Left cardiac atrium (tissue), 4 donors: ENCODE measurements at places on chromosomes 3 and 15.

- peak; percentile 84 for DNase-seq
Measured at GRCh38 chr15:48177766-48178647, at the start of gene MYEF2. TSS of gene MYEF2 (minus strand) at chr15:48178295. CDS start at chr15:48178237, 58 bp downstream.

- no peak for DNase-seq
Measured at GRCh38 chr3:187230011-187230410, 32.7 kb downstream of the RTP1 start.

GRCh38 chr3:67662733-67663132 is 8.3 kb upstream of the SUCLG2 start:
- DNase-seq, result no peak

DNA sequence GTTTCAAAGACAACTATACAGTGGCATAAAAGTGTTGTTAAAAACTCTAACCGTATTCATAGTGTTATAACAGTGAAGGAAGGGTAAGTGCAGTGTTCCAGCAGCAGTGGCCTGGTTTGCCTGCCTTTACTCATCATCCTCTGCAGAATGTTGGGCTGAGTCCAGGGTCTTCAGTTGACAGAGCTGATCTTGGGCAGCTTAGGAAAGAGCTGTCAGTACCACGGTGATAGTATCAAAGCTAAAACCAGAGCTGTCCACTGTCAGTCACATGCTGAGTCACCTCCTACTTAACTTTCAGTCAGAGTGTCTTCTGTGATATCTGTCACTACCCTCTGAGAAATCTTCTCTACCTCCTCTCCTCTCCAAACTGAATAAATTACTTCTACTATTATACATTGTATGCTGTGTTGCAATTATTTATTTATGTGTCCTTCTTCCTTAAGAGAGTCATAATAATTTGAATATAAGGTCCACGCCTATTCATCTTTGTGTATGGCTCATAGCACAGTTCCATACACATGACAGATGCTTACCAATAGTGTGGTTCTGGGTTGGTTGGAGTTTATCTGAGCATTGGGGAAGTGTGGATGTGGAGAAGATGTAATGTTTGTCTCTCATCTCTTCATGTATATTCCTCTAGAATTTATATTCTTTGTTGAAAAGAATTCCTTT is 242.1 kb downstream of the ZIC1 start:
- DNase-seq, result peak; percentile 58

DNA sequence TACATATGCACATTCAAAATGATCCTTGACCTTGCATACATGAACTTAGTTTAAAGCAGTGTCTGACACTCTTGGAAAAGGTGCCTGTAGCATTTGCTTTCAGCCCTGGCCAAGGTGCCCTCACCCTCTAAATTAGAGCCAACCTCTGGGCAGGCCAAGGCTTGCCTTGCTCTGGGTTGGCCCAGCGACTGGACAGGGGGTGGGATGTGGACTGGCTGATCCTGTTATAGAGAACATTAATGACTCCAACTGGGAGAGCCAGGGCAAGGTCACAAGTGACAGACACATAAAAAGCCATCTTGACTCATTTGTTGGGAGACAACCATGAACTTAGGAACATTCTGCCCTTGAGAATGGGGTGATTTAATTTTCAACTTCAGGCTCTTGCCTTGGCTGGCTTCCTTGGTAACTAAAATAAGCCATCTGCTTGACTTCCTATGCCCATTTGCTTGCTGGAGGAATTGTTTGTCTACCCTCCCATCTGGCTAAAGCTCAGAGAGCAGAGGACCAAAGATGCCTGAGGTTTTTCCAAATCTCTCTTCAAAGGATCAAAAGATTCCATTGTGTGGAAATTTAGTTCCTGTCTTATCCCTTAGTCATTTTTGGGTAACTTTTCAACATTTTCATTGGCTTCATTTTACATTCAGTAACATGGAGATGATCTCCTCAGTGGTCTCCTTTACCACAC is 403.7 kb downstream of the SOX2 start:
- no peak for DNase-seq

GRCh38 chr15:89002830-89003229 is 85.4 kb upstream of the ABHD2 start:
- DNase-seq, result no peak

DNA sequence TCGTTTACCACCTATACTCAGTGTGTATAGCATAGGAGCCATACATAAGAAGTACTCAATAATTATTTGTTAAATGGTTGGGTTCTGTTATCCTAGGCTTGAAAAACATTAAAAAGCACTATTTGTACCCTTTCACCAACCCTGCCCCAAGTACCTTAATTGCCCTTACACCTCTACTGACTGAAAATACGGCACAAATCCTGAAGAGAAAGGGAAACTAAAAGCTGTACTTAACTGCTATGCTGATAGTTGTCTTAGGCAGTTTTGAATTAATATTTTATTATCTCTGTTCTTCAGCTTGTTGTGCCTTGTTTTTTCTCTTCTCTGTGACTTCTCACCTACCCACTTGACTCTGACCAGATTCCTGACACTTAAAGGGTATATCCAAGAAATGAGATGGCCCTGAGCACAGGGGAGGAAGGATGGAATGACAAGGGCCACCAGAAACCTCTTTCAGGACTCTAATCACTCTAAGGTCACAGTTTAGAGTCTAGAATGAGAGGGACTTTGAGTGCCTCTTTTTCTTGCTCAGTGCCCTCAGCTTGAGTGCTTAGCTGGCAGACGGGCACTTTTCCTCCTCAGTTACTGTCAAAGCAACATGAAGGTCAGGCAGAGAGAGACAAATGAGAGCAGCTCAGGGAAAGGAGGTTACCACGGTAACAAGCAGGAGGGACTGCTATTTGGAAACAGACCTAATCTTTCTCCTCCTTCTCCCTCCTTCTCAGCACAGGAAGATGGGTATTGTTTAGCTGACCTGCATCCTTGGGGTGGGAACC is 136.5 kb downstream of the ZNF609 start:
- DNase-seq, result no peak

GRCh38 chr3:81291586-81291985 is 469.9 kb downstream of the GBE1 start:
- no peak for DNase-seq

DNA sequence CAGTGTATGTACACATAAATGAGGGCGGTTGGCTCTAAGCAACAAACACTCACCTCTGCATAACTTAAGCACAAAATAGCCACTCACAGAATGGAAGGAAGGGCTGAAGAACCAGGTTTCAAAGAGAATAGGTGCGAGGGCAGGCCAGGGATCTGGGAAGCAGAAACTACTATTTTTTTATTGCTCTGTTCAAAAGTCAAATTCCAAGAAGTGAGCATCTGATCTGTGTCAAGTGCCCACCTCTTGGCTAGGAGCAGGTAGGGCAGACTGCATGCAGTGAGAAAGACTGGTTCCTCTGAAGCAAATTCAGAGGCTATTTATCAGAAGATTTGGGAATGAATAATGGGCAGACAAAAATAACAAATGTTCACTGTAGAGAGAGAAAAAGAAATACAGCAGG is 336.4 kb upstream of the CTNNB1 start:
- DNase-seq, result no peak

- DNase-seq, result no peak
Measured at GRCh38 chr3:135633078-135633477, 332.4 kb upstream of the PPP2R3A start.

DNA sequence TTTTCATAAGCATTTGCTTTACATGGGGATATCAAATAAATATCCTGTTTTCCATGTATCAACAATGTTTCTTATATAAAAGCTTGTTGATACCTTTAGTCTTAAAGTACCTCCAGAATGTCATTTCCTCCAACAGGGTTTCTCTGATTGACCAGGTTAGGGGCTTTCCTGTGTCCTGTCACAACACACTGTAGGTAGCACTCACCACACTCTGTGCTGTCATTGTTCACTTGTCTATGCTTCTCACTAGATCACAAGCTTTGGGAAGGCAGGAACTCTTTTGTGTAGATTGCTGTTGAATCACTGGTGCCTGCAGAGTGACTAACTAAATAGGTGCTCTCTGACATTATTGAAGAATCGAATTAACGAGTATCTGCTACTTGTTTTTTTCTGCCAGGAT is 49.8 kb downstream of the USP50 start:
- DNase-seq, result no peak

DNA sequence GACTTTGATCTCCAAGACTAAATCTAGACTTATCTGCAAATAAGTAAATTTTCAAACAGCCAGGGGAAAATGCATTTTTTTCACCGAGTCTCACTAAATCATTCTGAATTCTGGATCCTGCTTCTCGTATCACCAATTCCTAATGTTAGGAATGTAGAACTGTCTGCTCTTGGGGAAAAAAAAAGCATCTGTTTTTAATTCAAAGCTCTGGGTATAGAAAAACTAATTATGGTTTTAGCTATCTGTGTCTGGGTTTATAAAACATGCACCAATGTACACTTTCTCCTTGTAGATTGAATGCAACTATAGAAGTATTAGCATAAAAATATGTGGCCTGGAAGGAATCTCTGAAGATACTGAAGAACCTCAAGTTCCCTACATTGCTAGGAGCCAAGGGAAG is 4.8 kb upstream of the CDAN1 start:
- no peak for DNase-seq

GRCh38 chr15:39692356-39693327 is 90.0 kb downstream of the FSIP1 start:
- DNase-seq, result no peak

DNA sequence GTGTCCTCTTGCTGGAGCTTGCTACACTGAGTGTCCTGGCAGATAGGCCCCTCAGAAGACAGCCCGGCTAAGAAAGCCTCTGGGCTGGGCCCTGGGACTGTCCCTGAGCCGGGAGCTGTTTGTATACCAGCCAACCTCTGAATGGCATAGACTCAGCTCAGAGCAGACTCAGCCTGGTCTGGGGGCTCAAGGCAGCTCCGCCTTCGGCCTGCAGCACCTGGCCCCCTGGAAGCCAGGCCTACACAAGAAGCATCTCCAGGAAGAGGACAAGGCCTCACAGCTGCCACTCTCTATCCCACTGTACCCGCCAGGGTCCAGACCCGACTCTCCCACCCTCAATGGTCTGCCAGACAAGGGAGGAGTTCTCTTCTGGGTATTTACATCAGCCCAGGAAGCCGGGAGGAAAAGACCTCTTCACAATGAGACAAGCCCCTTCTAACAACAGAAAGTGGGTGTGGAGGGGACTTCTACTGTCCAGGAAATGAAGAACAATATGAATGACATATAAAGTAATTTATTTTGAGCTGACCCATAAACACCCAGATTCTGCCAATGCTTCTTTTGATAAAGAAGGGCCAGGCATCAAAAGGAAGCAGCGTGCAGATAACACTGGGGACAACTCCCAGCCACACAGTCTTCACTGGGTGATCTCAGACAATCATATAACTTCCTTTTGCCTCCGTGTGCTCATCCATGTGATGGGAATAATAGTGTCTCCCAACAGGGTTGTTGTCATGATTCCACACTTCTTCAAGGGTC is 110.2 kb downstream of the TPRA1 start:
- DNase-seq, result no peak

- no peak for DNase-seq
Measured at GRCh38 chr3:151227266-151227806, 24.3 kb upstream of the GPR171 start.

GRCh38 chr15:96297783-96298182 is 32.7 kb upstream of the NR2F2 start:
- DNase-seq, result no peak

DNA sequence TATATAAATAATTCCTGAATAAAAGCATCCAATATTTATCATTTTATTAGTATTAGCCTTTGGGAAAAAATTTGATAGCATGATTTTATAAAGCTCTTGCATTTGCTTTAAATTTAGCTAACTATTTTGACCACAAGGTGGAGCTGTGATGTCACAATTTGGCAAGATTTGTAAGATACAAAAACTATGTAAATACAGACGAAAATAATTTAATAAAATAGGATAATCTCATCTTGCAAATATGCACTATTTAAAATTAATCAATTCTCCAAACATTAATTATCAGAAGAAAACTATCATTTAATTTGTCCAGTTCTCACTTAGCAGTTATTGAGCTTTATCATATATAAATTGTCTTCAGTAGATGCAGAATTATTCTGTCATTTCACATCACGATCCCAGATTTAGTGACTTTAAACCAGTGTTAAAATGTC is 95.4 kb downstream of the PLOD2 start:
- DNase-seq, result no peak
